Activated T-cell treated with anti-CD3 and anti-CD28 coated beads, Interleukin-2, amount 50 U/mL, for 4 hours (primary cell): ENCODE measurements at places on chromosomes 1 and 21. TPM values are rescaled to one million over a fixed set of nuclear protein-coding genes. Genes with fewer than 3 reads are reported as not detected.

The BGLAP gene
- total RNA-seq = 2.0 TPM

The LCE1A gene
- total RNA-seq = not detected

The COL6A2 gene
- total RNA-seq = 5.7 TPM

The MX1 gene
- 22.7 TPM for total RNA-seq

The FHAD1 gene
- 0.08 TPM for total RNA-seq

The TRIM67 gene
- total RNA-seq = not detected

The TRMT13 gene
- 26.3 TPM for total RNA-seq
